ENCODE measurements at places on chromosomes 2 and 18. TPM values are rescaled to one million over a fixed set of nuclear protein-coding genes. Genes with fewer than 3 reads are reported as not detected.

DNA sequence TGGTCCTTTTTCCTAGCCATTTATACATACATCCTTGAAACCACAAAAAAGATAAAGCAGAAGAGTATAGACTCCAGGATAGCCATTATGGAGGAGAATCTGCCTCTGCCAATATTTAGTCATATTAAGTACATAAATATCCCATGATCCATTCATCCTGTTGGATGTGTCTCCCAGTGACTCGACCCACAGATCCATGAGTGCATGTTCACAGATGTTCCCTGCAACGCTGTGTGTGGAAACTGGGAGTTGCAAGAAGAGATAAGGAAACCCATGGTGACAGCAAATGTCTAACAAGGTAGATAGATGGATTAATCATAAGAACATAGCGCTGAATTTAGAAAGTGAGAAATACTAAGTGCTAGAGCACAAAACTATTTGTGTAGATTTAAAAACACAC, 34.5 kb downstream of the STK39 start:
- no peak for DNase-seq

DNA sequence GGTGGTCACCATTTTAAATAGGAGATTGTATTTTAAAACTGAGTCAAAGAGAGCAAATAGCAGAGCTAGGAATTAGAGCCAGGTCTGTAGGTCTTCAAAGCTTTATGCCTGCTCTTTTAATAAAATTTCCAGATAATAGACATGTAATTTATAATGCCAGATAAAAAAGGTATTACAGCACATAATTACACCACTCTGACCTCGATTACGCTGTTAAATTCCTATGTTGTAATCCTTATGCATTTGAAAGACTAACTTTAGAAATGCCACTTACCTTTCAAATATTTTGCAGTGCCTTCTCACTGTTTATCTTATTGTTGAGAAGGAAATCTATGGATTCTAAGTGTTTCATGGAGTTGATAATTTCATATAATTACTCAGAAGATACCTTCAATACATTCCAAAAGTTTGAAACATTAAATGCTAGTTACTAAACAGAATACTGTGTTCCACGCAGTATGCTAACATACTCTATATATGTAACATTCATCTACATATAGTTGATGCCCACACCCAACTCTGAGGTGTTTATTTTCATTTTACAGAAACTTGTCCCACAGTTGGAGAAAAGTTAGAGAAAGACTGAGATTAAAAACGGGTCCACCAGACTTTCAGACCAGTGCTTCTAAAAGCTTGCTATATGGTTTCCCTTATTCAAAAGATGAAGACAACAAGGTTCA, 120.0 kb downstream of the OSBPL1A start:
- DNase-seq, result no peak

GRCh38 chr2:111046670-111047069, 74.0 kb upstream of the BCL2L11 start:
- no peak for DNase-seq

DNA sequence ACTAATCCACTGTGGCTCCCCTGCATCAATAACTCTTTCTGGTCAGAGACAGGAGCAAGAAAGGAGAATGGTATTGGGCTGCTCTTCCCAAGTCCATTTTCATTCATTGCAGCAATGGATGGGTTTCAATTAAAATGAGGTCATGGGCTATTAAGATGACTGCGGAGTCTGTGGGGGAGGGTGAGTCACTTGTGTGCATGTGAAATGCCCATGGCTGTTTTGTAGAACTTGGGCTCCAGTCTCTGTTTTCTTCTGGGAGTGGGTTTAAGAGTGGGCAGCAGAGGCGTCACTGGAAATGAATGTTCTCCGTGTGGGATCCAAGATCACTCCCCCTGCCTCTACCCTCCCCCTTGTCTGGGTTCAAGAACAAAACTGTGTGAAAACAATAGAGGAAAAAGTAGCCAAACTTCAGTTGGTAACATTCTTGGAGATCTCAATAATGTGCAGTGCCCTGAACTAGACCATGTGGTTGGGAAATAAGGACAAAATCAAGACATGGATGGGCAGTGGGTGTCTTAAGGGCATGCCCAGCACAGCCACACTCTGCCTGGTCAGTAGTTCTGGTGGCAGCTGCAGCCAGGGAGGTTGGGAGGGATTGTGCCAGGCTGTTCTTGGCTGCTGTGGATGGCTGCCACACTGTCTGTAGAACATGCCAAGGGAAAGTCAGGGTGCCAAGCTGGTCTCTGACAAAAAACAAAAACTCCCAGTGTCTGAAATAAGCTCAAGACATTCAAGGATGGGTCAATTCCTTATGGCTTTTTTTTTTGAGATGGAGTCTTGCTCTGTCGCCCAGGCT, 68.2 kb upstream of the CXCR4 start:
- DNase-seq, result no peak

The TLX2 gene
- not detected for total RNA-seq

The WDR75 gene
- total RNA-seq, result 54.7 TPM

Measured in SJSA1 (cell line).